ENCODE measurements at places on chromosomes 13 and 19. TPM values are rescaled to one million over a fixed set of nuclear protein-coding genes. Genes with fewer than 3 reads are reported as not detected.

DNA sequence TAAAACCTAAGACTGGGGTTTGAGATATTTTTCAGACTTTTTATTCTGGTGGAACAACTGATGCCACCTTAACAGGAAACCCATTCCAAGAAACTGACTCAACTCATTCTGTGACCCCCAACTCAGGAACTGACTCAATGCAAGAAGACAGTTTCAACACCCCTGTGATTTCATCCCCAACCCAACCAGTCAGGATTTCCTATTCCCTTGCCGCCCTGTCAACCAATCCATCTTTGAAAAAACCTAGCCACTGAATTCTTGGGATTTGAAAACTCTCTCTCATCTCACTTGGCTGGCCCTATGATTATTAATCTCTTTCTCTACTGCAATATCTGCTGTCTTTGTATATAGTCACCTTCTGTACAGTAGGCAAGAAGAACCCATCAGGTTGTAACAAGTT lies 1211.9 kb upstream of the ATXN8OS start:
- no peak for DNase-seq

DNA sequence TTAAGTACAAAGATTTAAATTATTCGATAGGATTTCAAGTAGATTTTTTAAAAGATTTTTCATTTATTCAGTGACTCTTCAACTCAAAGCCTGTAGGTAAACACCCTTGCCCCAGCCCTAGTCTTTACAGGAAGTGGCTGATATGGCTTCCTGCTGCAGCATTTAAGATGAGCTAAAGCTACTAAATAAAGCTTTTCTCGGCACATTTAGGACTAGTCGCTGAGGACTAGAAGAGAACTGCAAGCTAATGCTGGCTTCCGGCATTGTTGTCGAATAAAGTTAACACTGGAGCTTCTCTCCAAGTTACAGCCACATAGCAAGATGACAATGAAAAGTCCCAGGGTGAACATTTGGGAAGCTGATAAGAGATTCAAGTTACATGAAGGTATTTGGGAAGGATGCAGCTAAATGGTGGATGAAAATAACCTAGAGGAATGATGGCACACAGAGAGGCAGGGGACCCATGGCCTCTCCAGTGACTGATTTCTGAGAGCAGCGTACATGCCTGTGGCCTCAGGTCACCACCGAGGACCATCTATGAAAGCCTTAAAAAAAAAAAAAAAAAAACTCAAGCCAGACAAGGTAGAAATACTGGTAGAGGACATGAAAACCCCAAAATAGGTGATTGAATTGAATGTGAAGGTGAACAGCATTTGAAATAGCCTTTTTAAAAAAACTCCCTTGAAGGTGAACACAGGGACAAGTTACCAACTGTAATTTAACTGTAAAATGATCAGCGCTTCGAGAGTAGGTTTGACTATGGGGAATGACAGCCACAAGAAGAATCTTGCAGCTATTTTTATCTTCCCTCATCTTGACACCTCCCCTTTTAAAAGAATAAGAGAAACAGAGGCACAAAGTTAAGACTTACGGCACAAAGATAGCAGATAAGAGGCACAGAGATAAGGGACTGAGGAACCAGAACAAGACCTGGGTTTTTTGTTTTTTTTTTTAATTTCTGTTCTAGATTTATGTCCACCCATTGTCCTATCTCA lies 155.4 kb downstream of the DCT start:
- no peak for DNase-seq

DNA sequence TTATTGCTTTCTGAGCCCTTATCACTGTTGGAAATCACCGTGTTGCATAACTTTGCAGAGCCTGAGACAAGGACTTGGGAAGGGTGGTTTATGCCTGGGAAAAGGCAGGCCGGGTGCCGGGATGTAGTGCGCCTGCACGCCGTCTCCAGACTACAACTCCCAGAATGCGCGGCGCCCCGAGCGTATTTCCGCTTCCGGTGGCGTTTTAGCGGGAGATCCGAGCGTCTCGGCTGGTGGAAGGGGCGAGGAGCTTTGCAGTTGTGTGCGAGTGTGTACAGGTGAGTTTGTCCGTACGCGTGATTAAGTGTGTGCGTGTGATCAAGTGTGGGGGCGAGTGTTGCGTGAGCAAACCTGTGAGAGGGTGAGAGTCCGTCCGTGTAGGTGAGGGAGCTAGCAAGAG lies 75.4 kb downstream of the PEG3 start:
- DNase-seq: no peak

PCDH20 gene
- polyA plus RNA-seq: not detected

COX7A1 gene
- not detected for polyA plus RNA-seq

NHLRC3 gene
- polyA plus RNA-seq: 16.8 TPM

DNA sequence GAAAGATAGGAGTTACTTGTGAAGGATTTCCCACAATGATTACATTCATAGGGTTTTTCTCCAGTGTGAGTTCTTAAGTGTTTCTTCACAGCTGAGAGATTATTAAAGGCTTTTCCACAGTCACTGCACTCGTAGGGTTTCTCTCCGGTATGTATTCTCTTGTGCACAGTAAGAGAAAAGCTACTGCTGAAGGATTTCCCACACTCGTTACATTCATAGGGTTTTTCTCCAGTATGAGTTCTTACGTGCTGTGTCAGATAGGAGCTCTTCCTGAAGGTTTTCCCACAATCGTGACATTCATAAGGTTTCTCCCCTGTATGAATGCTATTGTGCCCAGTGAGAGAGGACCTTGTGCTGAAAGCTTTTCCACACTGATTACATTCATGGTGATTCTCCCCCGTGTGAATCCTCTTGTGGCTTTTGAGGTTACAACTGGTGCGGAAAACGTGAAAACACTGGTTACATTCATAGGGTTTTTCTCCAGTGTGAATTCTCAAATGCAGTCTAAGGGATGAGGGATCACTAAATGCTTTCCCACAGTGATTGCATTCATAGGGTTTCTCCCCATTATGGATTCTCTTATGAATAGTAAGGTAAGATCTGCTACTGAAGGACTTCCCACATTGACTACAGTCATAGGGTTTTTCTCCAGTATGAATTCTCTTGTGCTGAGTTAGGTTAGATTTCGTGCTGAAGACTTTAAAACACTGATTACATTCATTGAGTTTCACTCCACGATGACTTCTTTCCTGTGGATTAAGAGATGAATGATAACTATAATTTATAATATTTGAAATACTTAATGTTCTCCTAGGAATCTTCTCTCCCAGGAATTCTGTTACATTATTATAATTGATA lies 20.6 kb downstream of the ZNF558 start:
- DNase-seq: no peak

DCAF15 gene
- polyA plus RNA-seq: 13.6 TPM

STAP2 gene
- 56.0 TPM for polyA plus RNA-seq

DNA sequence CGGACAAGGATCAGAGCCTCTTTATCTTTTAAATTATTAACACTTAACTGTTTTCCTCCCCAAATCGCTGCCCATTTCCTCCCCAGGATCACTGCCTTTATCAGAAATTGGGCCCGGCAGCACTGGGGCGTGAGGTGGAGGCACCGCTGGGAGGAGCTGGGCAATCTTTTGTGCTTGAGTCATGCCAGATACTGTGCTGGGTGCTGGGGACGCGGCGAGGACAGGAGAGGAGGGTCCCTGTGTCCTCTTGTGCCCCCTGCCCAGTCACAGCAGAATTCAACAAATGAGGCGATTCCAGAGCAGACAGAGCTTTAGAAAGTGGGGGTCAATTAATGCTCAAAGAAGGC lies 347.8 kb downstream of the ZNF536 start:
- DNase-seq: no peak

DNA sequence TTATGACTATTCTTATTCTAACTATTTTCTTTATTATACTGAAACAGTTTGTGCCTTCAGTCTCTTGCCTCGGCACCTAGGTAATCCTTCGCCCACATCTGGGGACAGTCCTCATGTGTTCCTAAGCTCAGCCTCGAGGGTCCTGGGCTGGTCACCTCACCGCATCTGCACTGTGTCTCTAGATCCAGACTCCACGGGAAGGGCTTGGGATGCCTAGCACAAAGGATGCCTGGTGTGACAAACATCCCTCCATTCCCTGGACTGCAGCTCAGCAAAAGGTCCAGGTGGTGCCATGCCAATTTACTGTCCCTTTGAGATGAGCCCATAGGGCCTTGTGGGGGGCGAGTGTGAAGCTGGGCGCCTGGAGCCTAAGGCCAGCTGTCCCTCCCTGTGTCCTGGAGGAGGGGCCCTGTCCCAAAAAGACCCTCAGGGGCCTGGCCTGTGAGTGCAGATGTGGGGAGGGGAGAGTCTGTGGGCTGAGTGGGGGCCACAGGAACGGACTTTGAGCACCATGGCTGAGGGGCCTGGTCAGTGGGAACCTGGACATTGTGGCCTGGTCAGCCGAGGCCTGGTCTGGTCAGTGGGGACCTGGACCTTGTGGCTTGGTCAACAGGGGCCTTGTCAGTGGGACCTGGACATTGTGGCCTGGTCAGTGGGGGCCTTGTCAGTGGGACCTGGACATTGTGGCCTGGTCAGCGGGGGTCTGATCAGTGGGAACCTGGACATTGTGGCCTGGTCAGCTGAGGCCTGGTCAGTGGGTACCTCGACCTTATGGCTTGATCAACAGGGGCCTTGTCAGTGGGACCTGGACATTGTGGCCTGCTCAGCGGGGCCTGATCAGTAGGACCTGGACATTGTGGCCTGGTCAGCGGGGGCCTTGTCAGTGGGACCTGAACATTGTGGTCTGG lies 45.1 kb upstream of the TPM4 start:
- DNase-seq: no peak

CD70 gene
- polyA plus RNA-seq: 0.13 TPM

GRCh38 chr13:62278271-62278670 lies 862.6 kb upstream of the PCDH20 start:
- no peak for DNase-seq

DNA sequence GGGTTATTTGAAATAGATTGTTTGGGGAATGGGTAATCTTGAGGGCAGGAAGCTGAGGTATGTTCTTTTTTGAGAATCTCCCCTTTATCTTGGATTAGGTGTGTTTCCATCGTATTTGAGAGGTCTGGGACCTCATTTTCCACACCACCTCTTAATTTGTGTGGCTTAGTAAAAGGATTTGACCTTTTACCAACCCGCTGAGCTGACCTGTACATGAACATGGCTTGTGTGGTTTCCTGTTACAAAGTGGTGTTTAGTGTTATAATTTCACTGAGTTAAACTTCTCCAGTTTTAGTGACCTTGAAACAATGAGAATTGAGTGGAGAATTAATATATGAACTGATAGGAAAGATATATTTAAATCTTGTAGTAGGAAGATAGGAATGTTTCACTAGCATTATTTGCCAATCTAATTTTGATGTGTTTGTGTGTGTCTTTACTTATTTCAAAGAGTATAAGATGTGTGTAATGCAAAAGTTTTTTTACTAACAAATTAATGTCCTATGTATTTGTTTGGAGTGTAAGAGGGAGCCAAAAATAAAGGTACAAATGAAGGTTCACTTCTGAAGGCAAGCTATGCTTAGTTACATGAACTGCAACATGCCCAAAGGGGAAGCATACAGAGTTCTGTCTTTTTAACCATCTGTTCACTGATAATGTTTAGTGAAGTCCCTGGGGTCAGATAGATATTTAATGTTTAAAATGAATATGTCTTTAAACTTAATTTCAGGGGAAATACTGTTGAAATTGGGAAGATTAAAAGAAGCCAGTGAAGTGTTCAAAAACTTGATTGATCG lies 17.1 kb downstream of the NAA16 start:
- no peak for DNase-seq

- DNase-seq: no peak
Observed at GRCh38 chr13:106498571-106498970, 36.9 kb downstream of the EFNB2 start.

GRCh38 chr19:12237143-12237839 lies 57.4 kb downstream of the ZNF44 start:
- no peak for DNase-seq

SIGLEC5 gene
- polyA plus RNA-seq: not detected

GRCh38 chr13:93388701-93389100 lies 162.1 kb downstream of the GPC6 start:
- DNase-seq: no peak

ZNF729 gene
- not detected for polyA plus RNA-seq

- DNase-seq: no peak
Observed at GRCh38 chr13:23680845-23681669, 110.8 kb downstream of the TNFRSF19 start.

DNA sequence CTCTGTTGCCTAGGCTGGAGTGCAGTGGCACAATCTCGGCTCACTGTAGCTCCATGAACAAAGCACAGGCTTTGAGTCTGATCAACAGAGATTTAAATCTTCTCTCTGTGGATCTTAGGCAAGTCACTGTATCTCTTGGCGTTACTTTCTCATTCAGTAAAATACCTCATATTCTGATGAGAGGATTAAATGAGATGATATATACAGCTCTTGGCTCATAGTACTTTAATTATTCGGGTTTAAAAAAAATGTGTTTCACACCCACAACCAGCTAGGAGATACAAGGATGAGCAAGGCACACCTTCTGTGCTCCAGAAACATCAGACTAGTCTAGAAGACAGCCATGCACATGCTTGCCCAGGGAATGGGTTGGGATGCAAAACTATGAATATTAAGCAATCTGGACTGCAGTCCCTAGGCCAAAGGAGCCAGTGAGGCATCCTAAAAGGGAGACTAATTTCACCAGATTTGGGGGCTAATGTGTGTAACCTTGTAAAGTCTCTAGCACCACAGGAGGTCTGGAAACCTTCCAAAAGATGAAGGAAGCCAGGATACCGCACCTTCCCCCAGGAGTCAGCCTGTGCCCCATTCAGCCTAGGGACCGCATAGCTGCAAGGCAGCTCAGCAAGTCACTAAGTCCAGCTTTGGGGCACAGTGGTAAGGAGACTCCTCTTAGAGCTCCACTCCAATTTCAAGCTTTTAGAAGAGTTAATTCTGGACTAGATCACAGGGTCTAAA lies 2.5 kb downstream of the VPS36 start:
- no peak for DNase-seq

CNFN gene
- 1.0 TPM for polyA plus RNA-seq

SMIM44 gene
- polyA plus RNA-seq: not detected

GRCh38 chr19:43463381-43464133 lies 1.9 kb downstream of the LYPD3 start:
- DNase-seq: peak; percentile 85

SGCG gene
- polyA plus RNA-seq: not detected

DNA sequence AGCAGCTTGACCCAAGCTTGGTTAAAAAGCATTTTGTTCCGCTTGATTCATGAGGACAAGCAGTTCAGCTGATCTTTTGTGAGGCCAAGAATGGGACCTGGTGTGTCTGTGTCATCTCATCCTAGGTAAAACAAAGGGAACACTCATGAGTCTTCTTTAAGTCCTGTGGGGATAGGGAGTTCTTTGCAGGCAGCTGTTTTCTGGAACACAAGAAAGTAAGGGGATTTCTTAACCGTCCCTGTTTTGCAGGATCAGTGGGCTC lies 134.5 kb upstream of the TMTC4 start:
- DNase-seq: no peak

GRCh38 chr13:100818711-100819110 lies 144.1 kb upstream of the TMTC4 start:
- DNase-seq: no peak
